ENCODE measurements at places on chromosomes 6 and 20.

DNA sequence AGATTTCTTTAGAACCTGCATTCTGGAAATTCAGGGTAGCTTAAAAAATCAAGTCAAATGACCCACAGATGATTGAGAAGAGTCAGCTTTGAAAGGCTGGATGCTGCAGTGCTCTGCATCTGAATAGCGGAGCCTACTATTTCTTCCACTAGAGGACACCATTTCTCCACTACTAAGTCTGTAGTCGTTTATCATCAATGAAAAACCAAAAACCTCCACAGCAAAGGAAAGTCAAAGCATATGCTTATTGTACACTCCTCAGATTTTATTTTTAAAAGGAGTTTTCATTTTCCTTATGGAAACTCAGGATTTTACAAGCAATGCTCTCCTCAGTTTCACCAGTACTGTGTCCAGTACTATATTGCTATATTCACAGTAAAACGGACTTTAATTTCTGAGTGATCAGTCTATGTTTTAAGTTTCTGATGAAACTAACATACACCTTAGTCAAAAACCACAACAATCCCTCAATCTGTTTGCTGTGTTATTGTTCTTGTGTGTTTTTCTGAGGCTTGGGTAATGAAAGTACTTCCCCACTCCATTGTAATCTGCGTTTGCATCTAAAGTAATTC is 50.5 kb upstream of the ENPP5 start:
- peak; percentile 9 for DNase-seq

DNA sequence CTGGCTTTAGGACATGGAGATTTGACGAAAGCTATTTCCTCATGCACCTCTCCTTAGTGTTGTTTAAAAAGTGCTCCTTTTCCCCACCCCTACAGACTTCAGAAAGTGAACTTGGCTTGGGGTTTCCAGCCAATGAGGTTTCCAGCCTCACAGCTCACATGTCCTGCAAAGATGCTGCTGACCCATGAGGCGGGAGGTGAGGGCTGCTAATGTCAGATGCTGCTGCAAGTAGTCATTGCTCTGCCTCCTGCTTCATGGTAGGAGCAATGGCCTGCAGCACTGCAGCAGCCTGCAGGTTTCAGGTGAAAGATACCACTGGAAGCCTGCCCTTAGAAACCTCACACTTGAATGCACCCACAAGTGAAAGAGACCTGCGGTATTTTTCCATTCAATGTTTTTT is 112.8 kb downstream of the LAMP5 start:
- no peak for DNase-seq

- DNase-seq: no peak
Measured at GRCh38 chr6:138339024-138339423, 38.7 kb upstream of the SMIM28 start.

DNA sequence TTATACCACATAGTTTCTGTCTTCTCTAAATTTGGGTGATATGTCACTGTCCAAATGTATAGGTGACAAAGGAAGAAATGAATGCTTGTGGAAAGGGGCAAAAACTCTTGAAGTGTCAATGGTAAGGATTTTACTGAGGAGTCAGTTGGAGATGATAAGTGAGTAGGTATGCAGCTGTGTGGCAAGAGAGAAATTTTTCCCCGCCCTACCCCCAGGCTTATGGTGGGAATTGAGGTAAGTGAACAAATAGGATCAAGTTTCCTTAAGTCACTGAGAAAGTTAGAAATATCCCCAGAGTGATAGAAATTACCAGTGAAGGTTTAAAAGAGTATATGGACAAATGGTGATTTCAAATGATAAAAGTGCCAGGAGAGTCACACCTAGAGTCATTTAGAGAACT is 11.8 kb downstream of the DSE start:
- no peak for DNase-seq

GRCh38 chr6:133404728-133405127 is 163.6 kb downstream of the EYA4 start:
- no peak for DNase-seq

DNA sequence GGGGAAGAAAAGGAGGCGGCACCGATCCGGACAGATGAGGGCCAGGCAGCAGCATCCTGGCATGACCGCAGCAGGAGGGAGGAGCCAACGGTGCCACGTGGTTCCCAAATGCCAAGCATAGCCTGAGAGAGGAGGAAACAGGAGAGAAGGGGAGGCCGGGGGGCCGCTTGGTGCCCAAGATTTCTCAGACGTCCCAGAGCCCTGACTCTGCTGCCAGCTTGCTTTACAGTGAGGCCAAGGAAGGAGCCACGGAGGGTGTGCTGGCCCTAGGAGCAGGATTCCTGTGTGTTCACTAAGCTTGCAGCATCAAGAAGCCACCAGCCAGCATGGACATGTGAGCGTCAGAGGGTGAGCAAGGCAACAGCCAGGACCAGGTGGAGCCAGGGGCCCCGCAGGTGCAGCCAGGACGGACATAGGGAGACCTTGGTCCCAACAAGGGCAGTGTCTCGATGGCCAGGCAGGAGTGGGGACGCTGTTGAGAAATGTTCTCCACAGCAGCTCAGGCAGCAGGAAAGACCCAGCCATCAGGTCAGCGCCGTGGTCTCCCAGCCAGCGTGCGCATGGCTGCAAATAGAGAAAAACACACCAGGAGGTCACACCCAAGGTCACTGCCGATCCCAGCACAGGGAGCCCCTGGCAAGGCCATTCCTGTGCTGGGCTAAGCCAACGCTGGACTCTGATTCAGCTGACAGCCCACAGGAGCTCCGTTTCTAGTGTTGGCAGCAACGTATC is 143.7 kb downstream of the DLL1 start:
- DNase-seq: no peak

- DNase-seq: no peak
Measured at GRCh38 chr6:29671026-29671425, 9.9 kb downstream of the ZFP57 start.

DNA sequence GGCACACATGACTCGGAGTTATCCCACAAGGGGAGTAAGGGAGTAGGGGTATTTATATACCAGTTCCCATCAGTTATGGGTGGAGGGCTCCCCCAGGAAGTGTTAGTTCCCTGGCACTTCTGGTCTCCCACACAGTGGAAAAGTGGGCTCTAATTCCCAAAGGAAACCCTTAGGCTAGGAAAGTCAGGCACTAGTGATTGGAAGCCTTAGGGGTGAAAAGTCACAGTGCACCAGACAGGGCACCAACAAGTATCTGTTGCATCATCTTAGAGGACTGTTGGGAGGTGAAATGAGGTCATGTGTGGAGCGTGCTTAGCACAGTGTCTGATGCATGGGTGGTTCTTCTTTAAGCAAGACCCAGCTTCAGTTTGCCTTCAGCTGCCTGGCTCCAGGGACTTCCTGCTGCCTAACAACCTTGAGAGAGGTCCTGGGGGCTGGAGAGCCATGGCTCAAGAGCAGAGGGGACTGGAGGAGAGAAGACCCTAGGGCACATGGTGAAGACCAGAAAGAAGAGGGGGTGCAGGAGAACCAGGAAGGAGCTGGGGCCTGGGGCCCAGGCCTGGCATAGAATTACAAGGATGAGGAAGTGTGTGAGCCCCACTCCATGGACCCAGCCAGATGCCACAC is 7.5 kb upstream of the FOXP4 start:
- no peak for DNase-seq

DNA sequence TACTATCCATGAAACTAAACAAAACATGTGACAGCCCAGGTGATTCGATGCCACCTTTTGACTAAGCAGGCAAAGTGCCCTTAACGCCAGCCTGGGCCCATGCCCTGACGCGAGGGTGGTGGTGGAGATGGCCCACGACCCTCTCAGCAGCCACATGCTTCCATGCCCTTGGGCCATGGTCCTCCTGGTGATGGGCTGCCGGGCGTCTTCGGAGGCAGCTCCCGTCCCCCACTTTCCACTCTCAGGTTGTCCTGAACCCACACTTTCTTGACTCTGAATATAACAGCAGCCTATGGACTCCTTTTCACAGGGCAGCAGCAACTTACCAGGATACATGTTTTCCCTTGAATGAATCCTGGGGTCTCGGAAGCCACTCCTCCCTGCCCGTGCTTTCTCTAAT is 33.6 kb downstream of the TMEM242 start:
- no peak for DNase-seq

GRCh38 chr20:16966276-16966880 is 218.2 kb downstream of the OTOR start:
- DNase-seq: no peak

- no peak for DNase-seq
Measured at GRCh38 chr6:105310371-105310770, 92.5 kb downstream of the PREP start.

DNA sequence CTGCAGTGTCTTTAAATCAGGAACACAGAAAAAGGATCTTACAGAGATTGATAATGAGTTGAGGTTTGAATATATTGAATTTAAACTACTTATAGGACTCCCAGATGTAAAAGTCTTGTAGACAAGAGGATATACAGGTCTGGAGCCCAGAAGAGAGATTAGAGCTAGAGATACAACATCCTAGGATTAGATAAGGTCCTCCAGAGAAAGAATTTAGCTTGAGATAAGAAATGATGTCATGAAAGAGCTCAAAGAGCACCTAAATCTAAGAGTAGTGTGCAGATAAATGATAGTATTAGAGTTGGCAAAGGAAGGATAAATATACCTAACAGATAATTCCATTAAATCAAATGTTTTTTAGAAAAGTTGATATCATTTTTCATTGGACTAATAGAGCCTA is 23.9 kb downstream of the EPM2A start:
- no peak for DNase-seq

GRCh38 chr6:11971154-11971553 is 41.0 kb upstream of the HIVEP1 start:
- DNase-seq: peak; percentile 16

- DNase-seq: no peak
Measured at GRCh38 chr6:143402721-143403336, 47.7 kb downstream of the ADAT2 start.

DNA sequence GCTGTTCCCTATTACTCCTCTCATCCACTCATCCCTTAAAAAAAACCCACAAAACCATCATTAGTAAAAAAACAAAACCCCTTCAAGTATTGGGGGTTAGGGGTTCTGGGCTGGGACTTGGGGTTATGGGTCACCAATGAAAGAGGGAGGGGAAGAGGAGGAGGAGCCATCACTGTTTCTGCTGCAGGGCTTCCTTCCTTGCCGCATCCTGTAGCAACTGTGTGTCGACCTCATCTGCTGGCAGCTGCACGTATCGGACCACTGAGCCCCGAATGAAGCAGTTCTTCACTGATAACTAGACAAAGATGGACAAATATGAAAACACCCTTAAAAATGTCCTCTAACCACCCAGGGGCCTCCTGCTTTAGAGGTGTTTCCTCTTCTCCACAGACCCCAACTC is 2.0 kb upstream of the VARS1 start:
- no peak for DNase-seq

GRCh38 chr6:79626811-79627210 is 4.3 kb upstream of the SH3BGRL2 start:
- DNase-seq: no peak

GRCh38 chr6:11654876-11655275 is 117.3 kb downstream of the TMEM170B start:
- no peak for DNase-seq

GRCh38 chr6:56335726-56336125 is 88.3 kb upstream of the COL21A1 start:
- DNase-seq: peak; percentile 12

DNA sequence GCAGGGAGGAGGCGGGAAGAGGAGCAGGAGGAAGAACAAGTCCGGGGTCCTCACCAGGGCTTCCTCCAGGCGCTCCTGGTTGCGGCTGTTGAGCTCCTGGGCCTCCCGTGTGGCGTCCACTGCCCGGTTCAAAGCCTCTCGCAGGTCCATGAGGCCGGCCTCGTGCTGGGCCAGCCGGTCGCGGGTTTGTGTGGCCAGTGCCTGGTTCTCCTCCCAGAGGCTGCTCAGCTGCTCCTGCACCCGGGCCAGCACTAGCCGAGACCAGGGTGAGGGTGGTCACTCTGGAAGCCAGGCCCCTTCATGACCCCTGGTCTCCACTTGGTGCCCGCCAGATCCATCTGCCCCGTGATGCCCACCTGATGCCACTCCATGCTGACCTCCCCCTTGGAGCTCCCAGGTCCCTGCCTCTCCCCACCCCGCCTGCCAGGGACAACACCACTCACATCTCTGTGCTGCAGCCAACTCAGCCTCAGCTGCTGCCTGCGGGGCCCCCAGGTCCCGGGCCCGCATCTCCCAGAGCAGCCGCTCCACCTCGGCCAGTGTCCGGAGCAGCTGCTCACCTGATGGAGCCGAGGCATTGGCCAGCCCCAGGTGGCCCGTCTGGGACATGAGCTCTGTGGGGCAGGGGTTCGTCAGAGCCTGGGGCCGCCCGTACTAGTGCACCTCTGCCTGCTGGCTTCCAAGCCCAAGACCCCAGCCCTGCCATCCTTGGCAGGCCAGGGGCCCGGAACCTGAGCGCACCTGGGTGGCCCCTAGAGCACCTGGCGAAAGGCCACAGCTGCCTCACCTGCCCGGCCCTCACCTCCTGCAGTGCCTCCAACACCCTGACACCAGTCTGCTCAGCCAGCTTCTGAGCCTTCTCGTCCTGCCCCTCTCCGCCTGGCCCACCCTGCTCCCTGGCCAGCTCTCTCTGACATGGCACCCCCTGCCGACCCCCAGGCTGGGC is 15.9 kb downstream of the ADRM1 start:
- DNase-seq: no peak

- no peak for DNase-seq
Measured at GRCh38 chr6:116066789-116067188, 6.1 kb upstream of the FRK start.

- no peak for DNase-seq
Measured at GRCh38 chr6:167759206-167759605, 67.5 kb upstream of the AFDN start.

- no peak for DNase-seq
Measured at GRCh38 chr6:43127180-43127579, 43.9 kb upstream of the SRF start.

- no peak for DNase-seq
Measured at GRCh38 chr6:6596529-6597328, 8.2 kb downstream of the LY86 start.

DNA sequence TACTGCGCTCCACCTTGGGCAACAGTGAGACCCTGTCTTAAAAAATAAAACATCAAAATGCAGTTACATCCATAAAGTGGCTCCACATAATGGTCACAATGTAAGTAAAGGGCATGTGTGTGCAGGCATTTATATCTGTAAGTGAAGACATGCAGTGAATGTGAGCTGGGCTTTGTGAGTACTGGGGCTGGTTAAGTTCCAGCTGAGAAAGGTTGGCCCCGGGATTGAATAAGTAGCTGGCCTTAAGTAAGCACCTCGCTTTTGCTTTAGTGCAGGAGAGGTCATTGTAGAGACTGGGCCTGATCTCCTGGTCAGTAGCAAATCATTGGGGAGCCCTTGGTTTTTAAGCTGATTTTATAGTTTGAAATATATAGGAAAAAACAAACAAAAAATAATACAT is 8.0 kb downstream of the QKI start:
- no peak for DNase-seq

DNA sequence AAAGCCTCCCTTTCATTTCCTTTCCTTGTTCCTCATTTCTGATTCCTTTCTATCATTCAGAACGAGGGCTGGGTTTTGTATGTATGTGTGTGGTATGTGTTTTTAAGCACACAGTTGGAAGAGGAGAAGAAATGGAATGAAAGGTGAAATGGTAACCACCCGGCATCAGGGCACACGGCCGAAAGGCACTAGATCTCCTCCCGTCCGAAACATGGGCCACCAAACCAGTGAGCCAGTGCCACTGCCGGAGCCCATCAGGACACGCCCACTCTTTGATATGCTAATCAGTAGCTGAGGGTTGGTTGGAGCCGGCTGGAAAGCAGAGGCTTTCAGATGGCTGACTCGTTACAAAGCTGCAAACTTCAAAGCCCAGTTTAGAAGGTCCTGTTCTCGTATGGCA is 228.6 kb upstream of the JARID2 start:
- DNase-seq: no peak

- DNase-seq: no peak
Measured at GRCh38 chr6:106155219-106155830, 69.2 kb downstream of the PRDM1 start.
